ENCODE measurements at places on chromosomes 2 and 18. TPM values are rescaled to one million over a fixed set of nuclear protein-coding genes. Genes with fewer than 3 reads are reported as not detected.

DNA sequence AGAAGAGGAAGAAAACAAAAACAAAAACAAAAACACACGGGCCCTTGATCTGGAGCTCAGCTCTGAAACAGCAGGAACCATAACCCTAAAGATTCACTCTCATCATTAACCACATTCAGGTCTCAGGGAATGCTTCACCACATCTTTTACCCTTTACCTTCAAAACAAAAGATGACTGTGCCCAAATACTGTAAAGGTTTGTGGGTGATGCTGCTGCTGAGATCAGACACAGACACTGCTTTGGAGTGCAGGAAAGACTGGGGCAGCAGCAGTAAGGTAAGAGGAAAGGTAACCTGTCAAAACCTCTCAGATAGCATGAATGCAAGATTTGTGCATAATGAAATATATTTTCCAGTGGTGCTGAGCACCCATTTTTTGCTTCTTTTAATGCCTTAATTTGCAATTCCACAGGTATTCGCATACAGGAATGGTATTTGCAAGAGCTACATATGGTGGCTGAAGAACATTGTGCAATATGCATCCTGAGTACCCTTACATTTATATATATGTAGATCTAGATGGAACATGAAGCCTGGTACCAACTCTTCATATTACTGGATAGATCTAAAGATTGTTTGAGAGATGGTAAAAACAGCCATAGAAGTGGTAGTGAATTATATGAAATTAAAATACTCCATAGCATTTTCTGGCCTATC, 4.1 kb upstream of the FLACC1 start:
- DNase-seq: no peak

DNA sequence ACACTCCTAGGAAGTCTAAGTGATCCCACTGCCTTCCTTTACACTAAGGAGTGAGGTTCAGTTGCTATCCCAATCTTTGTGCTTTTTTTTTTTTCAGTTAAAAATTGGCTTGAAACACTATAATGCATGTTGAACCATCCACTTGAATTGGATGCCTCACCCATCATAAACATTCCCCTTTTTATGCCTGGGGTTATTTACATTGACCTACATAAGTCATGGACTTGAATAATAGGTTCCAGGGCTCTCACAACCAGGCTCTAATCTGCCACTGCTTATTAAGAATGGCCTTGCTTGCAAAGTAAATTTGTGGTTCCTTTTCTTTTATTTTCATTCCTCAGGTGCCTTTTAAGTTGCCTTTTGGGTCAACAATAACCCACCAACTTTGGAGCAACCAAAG, 236.1 kb upstream of the MEIS1 start:
- no peak for DNase-seq

GRCh38 chr2:45776160-45776955, 124.9 kb downstream of the PRKCE start:
- no peak for DNase-seq

GRCh38 chr2:152508446-152508845, 173.5 kb downstream of the FMNL2 start:
- DNase-seq: peak; percentile 46

DNA sequence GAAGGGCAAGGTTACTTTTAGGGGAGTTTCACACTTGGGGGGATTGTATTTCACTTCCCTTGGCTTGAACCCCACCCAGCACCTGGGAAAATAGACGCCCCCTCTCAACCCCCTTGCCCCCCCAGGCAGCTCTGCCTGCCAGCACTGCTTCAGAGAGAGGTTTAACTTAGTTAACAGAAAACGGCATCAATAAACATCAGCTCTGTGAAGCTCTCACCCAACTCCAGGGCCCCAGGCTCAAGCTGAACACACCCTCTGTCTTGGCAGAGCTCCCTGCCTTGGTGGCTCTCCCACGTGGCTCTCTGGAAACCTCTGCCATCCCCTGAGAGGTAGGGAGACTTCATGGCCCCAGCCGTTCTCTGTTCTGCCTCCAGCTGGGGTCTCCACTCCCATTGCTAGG, 244.1 kb downstream of the ACKR3 start:
- no peak for DNase-seq

- peak; percentile 84 for DNase-seq
Observed at GRCh38 chr18:57806978-57807285, 3.8 kb upstream of the ATP8B1 start.

GRCh38 chr18:9771261-9771976, 63.3 kb downstream of the RAB31 start:
- peak; percentile 37 for DNase-seq

GRCh38 chr2:15133461-15133860, 427.7 kb downstream of the NBAS start:
- no peak for DNase-seq

- no peak for DNase-seq
Observed at GRCh38 chr2:11652553-11652952, 17.4 kb downstream of the NTSR2 start.

GRCh38 chr2:166632616-166633015, 138.6 kb upstream of the SCN7A start:
- DNase-seq: peak; percentile 90

GRCh38 chr2:140436936-140437335, 1656.7 kb upstream of the NXPH2 start:
- no peak for DNase-seq

DNA sequence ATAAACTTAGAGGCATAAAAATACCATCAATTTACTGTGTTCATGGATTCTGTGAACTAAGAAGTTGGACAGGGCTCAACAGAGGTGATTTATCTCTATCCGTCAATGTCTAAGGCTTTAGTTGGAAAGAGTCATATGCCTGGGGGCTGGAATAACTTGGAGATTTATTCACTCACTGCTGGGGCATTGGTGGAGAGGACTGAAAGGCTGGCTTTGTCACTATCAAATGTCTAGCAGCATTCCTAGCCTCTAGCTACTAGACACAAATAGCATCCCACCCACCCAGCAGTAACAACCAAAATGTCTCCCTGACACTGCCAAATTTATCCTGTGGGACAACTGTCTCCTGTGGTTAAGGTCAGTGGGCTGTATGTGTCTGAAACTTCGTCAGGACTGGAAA, 71.0 kb downstream of the EVA1A start:
- no peak for DNase-seq

- DNase-seq: no peak
Observed at GRCh38 chr18:50509012-50509411, 50.9 kb upstream of the MAPK4 start.

- no peak for DNase-seq
Observed at GRCh38 chr2:70935468-70936164, at the start of gene ATP6V1B1. TSS of gene ATP6V1B1 (plus strand) at chr2:70935900. CDS start at chr2:70935955, 55 bp downstream.

DNA sequence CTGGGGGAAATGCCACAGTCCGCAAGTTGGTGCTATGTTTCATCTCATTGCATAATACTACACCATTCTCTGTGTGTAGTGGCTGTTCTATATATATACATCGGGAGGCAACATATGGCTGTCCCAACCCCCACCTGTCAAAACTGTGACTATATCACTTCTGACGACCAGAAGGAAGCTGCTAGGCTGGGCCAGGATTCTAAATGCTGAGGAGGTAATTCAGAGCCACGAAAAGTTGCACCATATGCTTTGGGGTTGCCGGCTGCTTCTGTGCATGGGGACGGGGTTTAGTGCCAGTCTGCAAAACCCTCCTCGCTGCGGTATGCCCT, 117.3 kb downstream of the MSH2 start:
- no peak for DNase-seq

GRCh38 chr2:28366496-28367282, 26.0 kb upstream of the FOSL2 start:
- DNase-seq: peak; percentile 30

GRCh38 chr18:42087235-42087634, 132.2 kb downstream of the PIK3C3 start:
- no peak for DNase-seq

- no peak for DNase-seq
Observed at GRCh38 chr2:61016392-61017002, 1.0 kb upstream of the PEX13 start.

- DNase-seq: no peak
Observed at GRCh38 chr18:63137999-63138435, 181.6 kb downstream of the BCL2 start.

DNA sequence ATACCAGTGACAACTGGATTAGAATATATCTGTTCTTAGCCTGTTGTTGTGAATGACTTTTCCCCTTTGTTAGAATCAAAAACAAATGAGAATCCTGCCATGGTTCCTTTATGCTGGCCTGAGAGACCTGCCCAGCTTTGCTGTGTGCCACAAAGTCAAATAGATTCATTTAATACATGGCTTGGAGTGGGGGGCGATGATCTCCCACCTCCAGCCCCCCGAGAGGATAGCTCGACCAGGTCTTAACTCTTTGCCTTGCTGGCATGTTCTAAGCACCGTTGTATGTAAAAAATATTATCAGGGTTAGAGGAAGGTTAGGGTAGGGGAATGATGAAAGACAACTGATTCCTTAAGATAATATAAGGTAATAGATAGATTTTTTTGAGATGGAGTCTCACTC, 22.2 kb upstream of the DGKD start:
- DNase-seq: no peak

- DNase-seq: no peak
Observed at GRCh38 chr2:8388781-8389180, 293.1 kb upstream of the ID2 start.

- DNase-seq: peak; percentile 49
Observed at GRCh38 chr2:68901199-68901514, 30.0 kb upstream of the BMP10 start.

DNA sequence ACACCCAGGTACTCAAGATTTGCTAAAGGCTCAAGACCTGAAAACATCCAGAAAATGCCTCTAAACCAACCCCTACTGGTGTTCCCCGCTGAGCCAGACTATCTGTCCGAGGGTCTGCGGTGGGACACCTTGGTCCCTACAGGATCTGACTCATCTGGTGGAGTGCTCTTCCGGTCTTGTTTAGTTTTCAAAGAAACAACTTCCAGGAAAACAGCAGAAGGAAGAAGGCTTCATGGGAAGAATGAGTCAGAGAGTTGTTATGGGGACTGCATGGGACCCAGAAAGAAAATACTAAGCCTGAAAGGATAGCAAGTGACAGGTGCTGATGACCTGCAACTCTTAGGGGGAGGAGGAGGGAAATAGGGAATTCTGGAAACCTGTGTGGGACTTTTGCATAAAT, 41.3 kb downstream of the ZFP36L2 start:
- DNase-seq: peak; percentile 81

DNA sequence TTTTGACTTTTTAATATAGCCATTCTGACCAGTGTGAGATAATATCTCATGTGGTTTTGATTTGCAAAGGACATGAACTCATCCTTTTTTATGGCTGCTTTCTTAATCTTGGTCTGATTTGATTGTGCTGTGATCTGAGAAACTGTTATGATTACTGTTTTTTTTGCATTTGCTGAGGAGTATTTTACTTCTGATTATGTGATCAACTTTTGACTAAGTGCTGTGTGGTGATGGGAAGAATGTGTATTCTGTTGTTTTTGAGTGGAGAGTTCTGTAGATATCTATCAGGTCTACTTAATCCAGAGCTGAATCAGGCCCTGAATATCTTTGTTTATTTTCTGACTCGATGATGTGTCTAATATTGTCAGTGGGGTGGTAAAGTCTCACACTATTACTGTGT, 16.8 kb downstream of the SP140L start:
- DNase-seq: no peak

DNA sequence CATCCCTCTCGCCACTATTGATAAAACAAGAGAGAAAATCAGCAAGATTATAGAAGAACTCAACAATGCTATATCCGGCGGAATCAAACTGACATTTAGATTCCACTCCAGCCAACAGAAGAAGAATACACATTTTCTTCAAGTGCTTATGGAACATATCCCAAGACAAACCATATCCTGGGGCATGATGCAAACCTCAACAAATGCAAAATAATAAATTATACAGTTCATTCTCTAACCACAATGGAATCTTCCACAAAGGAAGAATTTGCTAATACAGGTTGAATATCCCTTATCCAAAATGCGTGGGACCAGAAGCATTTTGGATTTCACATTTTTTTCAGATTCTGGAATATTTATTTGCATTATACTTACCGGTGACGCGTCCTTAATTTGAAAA, 51.4 kb upstream of the YPEL5 start:
- no peak for DNase-seq

GRCh38 chr18:48441405-48441881, 32.3 kb upstream of the ZBTB7C start:
- no peak for DNase-seq

- DNase-seq: no peak
Observed at GRCh38 chr2:55857766-55858165, 65.8 kb downstream of the EFEMP1 start.

Gene C2orf80
- total RNA-seq: not detected

Gene EIF2AK2
- 24.5 TPM for total RNA-seq

Gene CD207
- not detected for total RNA-seq

Gene C1GALT1C1L
- total RNA-seq: 0.87 TPM

Gene ALKAL2
- not detected for total RNA-seq

Gene CD28
- total RNA-seq: not detected

Gene FEV
- not detected for total RNA-seq

Gene TRIB2
- 15.1 TPM for total RNA-seq

Gene SLC16A14
- total RNA-seq: not detected

Gene FKBP7
- 22.2 TPM for total RNA-seq

Gene AMER3
- not detected for total RNA-seq
